ENCODE measurements at places on chromosomes 3 and 15.
A peak's percentile ranks its signal among the peaks of the same experiment; 100 is the strongest.

DNA sequence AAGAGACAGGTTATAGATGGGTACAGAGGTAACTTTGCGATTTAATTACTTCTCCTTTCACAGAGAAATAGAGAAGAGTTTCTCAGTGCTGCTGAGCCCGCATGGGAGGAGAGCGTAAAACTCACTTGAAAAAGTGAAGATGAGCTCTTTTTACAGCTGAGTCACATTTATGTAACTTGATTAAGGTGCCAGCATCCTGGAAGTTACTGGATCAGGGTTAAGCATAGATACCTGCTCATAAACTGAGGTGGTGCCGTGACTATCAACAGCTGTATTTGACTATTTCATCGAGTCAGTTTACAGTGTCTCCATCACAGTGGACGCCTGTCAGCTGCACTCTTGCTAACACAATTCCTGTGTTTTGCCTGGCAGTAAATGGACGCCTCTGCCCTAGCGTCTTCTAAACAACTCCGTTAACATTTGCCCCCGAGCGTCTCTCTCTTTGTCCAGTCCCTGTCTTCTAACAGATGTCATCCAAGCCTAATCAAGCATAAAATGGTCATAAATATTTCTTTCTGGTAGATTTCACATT, 414.6 kb downstream of the FOXP1 start:
- no peak for DNase-seq

- no peak for DNase-seq
These were observed 642.9 kb upstream of the KCNMB2 start for GRCh38 chr3:177893331-177893730.

GRCh38 chr3:127815641-127816605, 6.4 kb downstream of the MGLL start:
- DNase-seq: no peak

GRCh38 chr3:25707268-25707926, 42.7 kb upstream of the TOP2B start:
- no peak for DNase-seq

- DNase-seq: no peak
These were observed 303.0 kb downstream of the PLOD2 start for GRCh38 chr3:145857956-145858355.

GRCh38 chr15:90381515-90381914, 6.5 kb upstream of the IQGAP1 start:
- DNase-seq: no peak

DNA sequence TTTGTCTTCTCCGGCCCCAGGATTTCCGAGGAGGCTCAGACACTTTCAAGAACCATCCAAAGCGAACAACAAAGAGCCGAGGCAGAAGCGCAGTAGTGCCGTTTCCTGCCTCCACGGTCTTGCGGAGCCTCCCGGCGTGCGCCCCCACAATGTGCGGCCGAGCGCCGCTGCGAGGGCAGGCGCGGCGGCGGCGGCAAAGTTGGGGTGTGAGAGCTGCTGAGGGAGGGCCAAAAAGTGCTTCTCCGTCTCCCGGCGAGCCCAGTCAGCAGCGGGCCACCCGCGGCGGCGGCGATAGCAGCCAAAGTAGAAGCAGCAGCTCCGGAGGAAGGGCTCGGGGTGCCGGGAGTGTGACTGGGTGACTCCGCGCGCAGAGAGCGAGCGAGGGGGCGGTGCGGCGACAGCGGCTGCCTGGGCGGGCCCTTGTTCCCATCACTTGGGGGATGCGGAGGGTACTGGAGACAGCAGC, 749.1 kb downstream of the ROBO1 start:
- DNase-seq: peak; percentile 7

GRCh38 chr3:154378311-154378710, 51.7 kb downstream of the GPR149 start:
- no peak for DNase-seq

DNA sequence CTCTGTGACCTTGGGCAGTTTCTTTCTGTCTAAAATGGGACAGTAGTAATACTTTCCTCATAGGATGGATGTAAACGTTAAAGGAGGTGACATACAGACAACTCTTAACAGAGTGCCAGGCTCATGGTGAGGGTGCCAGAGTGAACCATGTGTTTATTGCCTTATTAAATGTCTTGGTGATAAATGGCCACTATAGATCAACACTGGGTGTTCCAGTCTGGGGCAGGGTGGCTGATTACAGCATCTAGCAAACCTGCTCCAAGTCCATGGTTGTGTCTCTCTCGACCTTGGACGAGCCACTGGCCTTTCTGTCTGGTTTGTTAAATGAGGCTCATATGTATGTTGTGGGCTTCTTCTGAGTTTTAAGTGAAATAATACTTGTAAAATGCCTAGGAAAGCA, 75.1 kb downstream of the TRAK1 start:
- DNase-seq: no peak

DNA sequence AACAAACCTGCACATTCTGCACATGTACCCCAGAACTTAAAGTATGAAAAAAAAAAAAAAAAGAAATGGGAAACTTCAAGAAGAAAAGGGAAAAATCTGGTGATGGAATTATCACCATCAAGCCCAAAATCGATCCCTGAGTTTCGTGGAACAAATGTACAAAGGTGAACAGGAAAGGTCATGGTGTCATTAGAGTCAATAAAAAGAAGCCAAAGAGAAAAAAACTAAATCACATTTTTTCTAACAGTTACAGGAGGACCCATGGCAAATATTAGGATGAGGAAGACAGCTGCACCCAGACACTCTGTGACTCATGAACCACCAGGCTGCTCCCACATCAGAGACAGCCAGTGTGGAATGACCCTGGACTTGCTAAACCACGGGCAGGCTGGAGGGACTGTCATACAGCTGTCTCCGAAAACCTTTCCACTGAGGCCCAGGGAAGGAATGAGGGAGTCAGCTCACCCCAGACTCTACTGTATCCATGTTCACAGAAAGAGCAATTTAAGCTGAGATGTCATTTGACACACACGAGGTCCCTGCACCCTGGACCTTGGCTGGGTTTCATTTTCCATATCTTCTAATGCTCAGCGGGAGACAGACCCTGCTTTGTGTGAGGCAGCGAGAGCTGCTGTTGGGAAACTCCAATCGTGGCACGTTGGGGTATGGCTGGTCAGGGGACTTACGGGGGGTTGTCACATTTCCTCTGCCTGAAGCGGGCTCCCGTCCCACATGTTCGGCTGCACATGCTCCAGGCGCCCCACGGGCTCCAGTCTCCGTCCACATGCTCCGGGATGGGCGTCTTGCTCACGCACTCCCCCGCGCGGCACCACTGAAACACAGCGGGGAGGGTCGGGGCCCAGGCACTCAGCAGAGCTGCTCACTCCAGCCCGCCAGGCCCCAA, 210.2 kb downstream of the ADAMTS17 start:
- DNase-seq: no peak

DNA sequence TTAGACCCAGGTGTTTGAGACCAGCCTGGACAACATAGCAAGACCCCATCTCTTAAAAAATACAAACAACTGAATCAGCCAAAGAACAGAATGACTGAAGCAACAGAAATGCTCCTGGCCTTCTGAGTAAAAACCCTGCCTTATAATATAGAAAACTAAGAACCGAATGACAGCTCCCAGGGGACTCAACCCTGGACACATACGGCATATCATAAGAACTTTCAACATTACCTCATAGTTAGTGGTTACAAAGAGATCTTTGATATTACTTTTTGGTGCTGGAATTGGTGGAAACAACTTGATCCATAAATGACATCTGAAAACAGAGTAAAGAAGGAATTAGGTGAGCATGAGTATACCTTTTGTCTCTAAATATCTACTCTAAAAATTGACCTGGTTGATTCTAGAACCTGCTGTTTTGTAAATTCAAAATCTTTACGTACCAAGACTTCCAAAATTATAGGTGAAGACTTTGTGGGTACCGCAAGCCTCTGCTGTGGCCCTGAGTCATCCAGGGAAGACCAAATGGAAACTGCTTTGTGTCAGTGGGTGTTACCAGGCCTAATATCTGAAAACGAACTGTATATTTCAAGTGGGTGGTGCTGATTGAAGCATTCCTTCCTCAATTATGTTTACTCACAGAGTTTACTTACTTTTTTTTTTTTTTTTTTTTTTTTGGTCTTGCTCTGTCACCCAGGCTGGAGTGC, 35.5 kb downstream of the IL5RA start:
- DNase-seq: no peak

DNA sequence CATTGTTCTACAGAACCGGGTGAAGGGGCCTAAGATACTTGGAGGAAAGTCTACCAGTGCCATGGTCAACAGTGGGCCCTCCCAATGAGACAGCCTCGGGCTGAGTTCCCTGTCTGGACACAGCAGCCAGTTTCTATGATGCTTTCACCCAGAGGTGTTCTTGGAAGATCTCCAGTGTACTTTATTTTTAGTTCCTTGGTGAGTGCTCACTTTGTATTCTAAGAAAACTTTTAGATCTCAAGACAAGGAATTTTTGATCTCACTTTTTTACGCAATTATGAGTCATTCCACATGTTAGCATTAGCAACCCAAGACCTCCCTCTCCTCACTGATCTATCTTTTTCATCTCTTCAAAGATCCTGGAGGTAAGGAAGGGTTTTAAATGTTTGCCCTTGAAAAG, 287.7 kb downstream of the RORA start:
- no peak for DNase-seq

DNA sequence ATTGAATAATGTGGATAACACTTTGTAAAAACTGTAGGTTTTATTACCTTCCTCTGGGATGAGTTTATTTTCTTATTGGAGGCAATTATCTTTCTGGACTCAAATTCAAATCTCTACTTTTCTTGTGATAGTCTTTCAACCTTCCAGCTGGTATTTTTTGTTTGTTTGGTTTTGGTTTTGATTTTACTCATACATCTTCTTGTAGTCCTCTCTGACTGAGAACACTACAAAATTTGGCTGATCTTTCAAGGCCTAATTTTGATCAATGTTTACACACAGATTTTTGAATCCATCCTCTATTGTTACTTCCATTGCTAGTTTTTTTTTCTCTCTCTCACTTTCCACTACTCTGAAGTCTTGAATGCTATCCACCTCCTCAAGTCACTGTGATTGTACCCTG, 303.8 kb upstream of the NECTIN3 start:
- DNase-seq: no peak

- no peak for DNase-seq
These were observed 251.9 kb downstream of the CDIN1 start for GRCh38 chr15:36831125-36831903.

- no peak for DNase-seq
These were observed 77.5 kb downstream of the RARB start for GRCh38 chr3:25505581-25505980.

- no peak for DNase-seq
These were observed 68.7 kb downstream of the SLTM start for GRCh38 chr15:58864602-58865424.

- no peak for DNase-seq
These were observed 2.8 kb upstream of the MESD start for GRCh38 chr15:80992441-80992840.

GRCh38 chr3:169505577-169506230, 157.8 kb downstream of the MECOM start:
- DNase-seq: no peak

- no peak for DNase-seq
These were observed 172.8 kb downstream of the OSBPL10 start for GRCh38 chr3:31808143-31808720.

All from stimulated activated CD8-positive, alpha-beta memory T cell treated with anti-CD3 and anti-CD28 coated beads, Interleukin-4, amount 100 ng/mL, for 24 hours (primary cell).